ENCODE measurements at places on chromosomes 4 and X.

GRCh38 chr4:81724925-81725329 lies 253.2 kb upstream of the RASGEF1B start:
- no peak for DNase-seq

GRCh38 chr4:16443504-16444088 lies 217.3 kb upstream of the TAPT1 start:
- DNase-seq, result no peak

DNA sequence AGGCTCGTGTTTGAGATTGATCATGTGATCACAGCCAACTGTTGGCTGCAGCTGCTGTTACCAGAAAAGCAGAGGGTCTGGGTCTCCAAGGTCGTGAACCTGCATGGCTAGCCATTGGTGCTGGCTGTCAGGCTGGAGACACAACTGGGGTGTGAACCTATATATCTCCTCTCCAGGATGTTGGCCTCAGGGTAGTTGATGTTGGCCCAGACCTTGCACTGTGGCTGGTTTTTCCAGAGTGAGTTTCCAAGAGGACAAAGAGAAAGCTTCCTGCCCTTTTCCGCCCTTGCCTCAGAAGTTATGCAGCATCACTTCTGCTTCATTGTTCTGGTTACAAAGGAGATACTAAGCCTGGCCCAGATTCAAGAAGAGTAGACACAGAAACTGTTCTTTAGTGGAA lies 607.8 kb upstream of the HS3ST1 start:
- no peak for DNase-seq

DNA sequence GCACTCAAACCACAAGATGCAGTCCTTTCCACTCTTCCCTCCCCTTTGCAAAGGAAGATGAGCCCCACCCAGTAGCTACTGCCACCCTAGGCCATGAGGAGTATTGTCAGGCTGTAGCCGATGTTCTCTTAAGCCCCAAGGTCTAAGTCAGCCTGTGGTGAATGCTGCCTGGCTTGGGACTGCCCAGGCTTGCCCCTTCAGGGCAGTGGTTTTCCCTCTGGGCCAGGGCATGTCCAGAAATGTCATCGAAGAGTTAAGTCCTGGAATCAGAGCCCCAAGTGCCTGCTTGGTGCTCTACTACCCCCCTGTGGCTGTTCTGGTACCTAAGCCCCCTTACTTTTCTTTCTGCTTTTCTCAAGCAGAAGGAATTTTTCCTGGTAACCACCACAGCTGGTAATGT lies 11.8 kb upstream of the PGK1 start:
- DNase-seq, result peak; percentile 4

DNA sequence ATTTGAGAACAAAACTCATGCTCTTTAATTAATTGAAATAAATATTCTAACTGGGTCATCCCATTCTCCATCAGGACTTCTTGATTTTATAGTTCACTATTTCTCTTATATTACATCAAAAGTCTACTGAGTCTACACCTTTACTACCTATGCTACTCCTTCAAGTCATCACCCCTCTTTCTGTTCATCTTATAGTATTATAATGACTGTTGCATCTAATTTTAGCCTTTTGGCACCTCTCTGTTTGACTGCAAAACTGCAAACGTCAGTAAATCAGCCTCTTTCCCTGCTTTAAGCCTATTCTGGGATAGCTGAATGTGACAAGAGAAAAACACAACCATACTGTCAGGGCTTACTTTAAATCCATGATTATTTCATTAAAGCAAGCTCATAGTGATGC lies 639.1 kb downstream of the GABRG1 start:
- no peak for DNase-seq

- no peak for DNase-seq
These were observed 19.2 kb downstream of the GPC3 start for GRCh38 chrX:133966199-133966598.

DNA sequence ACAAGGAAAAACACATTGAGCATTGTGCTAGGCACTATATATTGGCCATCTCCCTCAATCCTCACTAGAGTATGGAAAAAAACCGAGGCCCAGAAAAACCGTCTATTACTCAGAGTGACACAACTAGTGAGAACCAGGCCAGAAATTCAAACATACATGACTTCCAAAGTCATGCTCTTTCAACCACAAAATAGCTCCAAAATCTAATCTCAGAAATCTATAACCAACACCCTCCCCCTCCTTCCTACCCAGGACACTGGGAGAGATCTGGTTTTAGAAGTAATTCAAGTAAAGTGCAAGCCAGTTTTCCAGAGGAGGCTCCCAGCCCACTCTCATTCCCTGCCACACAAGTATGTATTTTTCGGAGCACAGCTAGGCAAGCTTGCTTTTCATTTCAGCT lies 7.6 kb downstream of the HS3ST1 start:
- DNase-seq, result no peak

GRCh38 chrX:150643271-150643670 lies 49.9 kb upstream of the MTMR1 start:
- no peak for DNase-seq

Measured in MG63 (cell line).